Activated CD8-positive, alpha-beta memory T cell treated with anti-CD3 and anti-CD28 coated beads for 48 hours (primary cell): ENCODE measurements at places on chromosomes 16 and 17.

DNA sequence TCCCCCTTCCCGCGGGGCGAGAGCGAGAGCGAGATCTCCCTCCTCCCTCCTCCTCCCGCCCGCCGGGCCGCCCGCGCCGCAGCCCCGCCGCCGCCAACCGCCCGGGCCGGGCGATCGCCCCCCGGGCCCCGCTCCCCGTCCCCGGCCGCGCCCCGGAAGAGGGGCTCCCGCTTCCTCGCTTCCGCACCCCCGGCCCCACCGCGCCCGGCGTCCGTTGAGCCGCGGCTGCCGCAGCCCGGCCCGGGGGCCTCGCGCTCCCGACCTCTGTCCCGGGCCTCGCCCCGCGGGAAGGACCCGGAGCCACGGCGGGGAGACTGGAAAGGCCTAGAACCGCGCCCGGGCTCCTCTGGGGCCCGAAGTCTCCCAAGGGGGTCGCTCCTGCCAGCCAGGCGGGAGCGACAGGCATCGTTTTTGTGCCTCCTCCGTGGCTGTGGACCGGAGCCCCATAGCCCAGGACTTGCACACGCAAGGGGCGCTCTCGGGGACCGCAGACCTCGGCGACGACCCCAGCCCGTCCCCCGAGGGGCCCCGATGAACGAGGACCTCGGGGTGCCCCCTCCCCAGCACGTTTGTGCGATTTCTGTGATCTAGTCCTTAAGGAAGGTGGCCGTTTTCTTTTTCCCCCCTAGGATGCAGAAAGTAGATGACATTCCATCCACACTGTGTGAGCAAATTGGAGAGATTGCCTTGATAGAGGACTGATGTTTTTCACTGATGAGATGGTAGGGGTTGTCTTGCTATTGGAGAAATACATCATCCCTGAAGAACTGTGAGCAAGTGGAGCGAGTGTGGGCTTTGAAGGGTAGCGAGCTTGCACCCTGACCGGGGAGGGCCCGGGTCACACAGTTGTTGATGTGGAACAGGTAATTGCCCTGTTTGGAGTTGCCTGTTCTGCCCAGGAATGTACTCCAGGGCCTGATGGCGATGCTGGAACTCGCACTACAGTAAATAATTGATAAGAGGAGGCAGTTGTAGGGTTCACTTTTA is 611 bp downstream of the BANP start:
- DNase-seq, result no peak

DNA sequence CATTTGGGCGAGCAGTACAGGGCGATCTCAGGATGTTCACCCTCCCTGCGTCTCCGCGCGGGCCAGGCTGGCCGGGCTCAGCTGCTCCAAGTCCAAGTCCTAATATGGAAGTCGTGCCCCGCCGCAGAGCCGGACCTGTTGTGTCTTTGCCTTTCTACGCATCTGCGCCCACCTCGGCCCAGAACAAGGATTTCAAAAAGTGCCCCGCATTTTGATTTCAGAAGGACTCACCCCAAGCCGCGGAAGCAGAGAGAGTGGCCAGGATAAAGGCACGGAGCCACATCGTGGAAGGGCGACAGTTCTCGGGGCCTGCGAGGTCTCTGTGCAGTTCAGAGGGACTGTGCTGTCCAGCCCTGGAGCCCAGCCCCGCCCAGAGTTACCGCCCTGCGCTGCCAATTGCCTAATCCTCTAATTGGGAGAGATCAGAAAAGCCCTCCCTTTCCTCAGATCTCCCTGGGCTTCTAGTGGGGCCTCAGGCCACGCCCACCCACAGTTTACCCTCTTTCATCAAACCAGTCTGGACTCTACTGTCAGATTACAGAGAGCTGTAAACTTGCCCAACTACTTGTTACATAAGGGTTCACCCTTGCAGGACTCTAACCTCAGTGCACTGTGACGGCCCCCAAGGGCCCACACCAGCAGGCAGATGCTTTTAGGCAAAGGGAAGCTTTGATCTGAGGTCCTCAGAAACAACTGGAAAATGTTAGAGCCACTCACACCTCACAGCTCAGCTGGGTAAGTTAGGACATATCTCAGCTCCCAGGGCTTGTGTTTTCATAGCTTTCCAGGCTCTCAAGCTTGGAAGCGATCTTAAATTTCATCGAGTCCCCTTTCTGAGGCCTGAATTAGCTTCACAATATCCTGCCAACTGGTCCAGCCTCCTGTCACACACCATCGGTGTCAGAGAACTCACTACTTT is at the start of gene CES1:
CES1 (minus strand) TSS at position 324 of the 919 bp plus-strand sequence; CDS start at position 283, 41 bp downstream.
- DNase-seq, result no peak

DNA sequence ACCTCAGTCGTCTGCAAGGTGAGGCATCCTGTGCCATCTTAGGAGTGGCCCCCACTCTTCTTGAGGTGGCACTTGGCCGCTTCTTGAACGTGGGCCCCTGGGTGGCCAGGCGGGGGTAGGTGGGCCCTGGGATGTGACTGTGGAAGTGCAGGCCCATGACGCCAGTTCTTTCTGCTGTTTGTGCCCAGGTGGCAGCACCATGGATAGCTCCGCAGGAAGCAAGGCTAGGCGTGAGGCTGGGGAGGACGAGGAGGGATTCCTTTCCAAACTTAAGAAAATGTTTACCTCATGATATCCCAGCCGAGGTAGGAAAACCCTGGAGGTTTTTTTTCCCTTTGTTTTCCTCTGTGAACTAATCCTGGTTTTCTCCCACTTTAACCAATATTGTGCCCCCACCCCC is 19.8 kb downstream of the NMRAL1 start:
- no peak for DNase-seq

GRCh38 chr17:81159611-81160265 is 5.6 kb upstream of the PVALEF start:
- no peak for DNase-seq

GRCh38 chr16:57509231-57509923 is 23.1 kb upstream of the DOK4 start:
- no peak for DNase-seq

GRCh38 chr16:3819746-3820724 is 60.5 kb downstream of the CREBBP start:
- DNase-seq, result no peak

- DNase-seq, result no peak
Observed at GRCh38 chr16:10895053-10895946, 18.3 kb downstream of the CIITA start.

DNA sequence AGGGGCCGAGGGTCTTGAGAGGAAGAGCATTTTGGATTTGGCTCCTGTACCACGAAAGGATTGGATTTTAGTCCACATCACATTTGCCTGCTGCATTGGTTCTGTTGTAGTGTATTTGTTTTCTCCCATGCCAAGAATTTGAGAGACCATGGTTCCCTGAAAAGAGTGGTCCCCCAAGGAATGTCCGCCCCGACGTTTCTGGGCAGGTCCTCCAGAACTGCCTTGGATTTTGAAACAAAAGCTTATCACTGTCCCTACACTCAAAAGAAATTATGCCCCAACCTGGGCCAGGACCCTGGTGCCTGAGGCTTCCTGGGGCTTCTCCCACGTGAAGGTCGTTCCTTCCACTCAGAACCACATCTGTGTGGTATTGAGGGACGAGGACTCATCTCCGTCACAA is 10.8 kb downstream of the NTN1 start:
- DNase-seq, result no peak

DNA sequence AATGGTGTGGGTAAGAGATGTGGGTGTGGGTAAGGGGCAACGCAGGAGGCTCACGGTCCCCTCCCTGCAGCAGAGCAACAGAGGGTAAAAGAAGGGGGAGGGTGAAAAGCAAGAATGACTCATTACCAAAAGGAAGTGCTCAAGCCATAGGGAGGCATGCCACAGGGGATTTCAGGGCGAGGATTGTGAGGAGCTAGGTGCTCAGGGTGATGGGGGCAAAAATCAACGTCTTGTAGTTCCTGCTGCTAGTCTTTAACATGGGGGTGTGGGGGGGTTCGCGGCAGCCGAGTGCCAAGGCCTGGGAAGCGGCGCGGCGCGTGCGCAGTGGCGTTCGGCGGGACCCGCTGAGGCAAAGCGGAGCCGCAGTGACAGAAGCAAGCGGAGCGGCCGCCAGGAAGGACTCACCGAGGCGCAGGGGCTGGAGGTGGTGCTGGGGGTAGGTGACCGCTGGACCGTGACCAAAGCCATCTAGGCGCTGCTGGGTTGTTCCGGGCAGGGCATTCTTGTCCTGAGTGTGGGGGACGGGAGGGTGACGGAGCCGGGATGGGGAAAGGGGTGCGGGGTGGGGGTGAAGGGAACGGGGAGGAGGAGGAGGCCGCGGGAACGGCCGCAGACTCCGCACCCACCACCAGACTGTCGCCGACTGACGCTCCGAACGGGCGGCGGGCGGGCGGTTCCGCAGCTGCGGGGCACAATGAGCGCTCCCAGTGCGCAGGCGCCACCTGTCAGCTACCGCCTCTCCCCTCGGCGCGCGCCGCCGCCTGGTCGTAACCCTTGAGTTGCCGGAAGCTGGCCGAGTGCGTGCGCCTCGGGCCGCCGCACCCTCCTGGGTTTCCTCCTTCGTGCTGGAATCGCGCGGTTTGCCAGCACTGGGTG is at the start of gene SSH2:
SSH2 (minus strand) TSS at position 696 of the 876 bp plus-strand sequence; CDS start at position 468, 228 bp downstream.
- peak; percentile 74 for DNase-seq

- no peak for DNase-seq
Observed at GRCh38 chr16:56278196-56278855, 87.0 kb downstream of the GNAO1 start.

DNA sequence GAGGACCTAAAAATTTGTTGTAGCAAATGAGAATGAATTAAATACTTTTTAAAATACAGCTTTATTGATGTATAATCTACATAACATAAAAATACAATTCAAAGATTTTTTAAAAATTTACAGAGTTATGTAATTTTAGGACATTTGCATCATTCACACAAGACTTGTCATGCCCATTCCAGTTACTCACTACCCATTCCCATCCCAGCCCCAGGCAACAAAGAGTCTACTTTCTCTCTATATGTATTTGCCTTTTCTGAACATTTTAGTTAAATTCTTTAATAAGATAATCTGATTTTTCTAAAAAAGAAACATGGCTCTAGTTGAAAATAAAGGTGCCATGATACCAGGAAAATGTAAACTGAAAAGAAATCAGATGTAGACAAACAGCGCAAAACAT is 354.2 kb downstream of the PMP22 start:
- DNase-seq, result no peak

GRCh38 chr17:64459284-64459747 is 10.4 kb downstream of the MILR1 start:
- DNase-seq, result no peak

- no peak for DNase-seq
Observed at GRCh38 chr16:85867189-85867588, 31.8 kb upstream of the IRF8 start.

- no peak for DNase-seq
Observed at GRCh38 chr17:81921537-81921862, 3.5 kb upstream of the SIRT7 start.

DNA sequence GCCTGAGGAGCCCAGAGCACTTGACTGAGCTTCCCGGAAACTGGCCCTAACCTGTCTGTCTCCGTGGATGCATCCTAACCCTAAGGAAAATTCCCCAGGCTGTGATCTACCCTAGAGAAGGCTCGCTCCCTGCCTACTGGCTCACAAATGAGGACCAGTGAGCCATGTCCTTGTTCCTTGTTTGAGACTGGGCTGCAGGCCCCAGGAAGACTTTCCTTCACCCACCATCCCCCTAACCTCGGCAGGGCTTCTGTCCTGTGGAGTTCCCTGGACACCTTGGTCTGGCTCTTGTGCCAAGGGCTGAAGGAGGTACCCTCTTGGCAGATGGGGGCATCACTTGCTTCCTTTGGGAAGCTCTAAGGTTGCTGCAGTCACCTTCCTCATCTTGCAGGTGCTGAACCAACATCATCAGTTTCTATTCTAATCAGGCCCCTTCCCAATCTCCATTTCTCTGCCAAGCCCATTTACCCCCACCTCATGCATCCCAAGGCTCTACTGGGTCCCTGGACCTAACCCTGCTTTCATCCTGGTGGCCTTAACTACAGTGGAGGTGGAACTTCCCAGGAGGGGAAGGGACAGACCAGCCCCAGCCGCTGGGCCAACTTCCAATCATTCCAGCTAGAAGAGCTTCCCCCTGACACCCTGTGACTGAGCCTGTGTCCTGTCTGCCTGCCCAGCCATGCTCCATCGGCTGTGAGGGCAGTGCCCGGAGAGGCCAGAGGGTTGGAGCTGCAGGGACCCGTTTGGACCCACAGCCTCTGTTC is 12.4 kb downstream of the RNF40 start:
- no peak for DNase-seq

DNA sequence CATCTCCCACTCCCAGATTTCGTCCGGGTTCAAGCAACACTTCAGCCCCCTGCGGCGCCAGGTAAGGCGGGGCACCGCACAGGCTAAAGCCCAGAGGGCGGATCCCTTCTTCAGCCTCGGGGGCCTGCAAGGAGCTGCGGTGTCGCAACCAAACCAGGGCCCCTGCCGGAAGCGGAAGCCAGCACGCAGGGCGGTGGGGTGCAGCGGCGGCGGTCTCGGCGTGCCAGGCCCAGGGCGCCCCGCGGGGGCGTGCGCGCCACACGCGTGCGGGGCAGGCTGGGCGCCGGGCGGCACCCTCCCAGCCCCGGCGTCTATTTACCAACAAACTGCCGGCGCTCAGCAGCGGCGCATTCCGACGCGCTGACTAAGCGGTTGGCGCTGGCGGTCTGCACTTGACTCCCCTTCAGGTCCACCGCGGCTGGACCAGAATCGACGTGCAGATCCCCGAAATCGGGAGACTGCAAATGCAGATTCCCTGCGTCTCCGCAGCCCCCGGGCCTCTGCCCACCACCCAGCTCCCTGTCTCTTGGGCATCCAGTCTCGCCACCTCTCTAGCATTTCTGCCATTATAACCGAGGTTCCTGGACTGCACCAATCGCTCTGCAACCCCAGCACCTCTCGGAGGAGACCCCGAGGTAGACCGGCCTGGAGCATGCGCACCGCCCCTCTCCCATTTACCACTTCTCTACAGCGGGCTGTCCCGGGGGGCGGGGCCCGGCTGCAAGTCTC is 421 bp upstream of the DLX4 start:
- peak; percentile 39 for DNase-seq

DNA sequence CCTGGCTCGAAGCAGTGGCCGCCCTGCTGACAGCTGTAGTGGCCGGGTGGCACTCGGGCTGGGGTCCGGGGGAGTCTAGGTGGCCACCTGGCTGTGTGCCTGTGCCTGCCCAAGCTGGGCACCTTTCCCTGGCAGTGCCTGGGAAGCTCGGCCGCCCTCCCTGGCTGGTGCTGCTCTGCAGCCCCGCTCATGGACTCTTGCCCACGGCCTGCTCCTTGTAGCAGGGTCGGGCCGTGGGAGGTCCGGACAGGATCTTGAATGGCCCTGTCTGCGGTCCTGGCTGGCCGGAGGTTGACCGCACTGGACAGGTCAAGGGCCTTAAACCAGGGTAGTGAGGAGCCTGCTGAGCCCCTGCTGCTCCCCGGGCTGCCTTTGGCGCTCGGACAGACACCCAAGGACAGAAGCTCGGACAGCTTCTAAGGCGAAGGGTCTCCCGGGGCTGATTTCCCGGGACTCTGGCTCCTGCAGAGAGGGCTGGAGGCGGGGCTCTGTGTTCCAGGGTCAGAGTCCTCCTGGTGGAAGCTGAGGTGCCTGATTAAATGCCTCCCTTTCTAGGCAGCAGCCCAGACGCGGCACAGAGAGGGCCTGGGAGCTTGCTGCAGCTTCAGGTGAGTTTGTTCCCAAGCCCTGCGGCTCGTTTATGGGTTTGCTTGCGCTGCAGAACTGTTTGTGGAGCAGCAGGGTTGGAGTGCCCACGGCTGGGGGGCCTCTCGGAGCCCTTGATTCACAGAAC is 6.0 kb downstream of the CAPN15 start:
- DNase-seq, result no peak
